Lung microvascular endothelial cell (primary cell): ENCODE measurements at places on chromosomes 12 and 14. TPM values are rescaled to one million over a fixed set of nuclear protein-coding genes. Genes with fewer than 3 reads are reported as not detected.
A peak's percentile ranks its signal among the peaks of the same experiment; 100 is the strongest.

DNA sequence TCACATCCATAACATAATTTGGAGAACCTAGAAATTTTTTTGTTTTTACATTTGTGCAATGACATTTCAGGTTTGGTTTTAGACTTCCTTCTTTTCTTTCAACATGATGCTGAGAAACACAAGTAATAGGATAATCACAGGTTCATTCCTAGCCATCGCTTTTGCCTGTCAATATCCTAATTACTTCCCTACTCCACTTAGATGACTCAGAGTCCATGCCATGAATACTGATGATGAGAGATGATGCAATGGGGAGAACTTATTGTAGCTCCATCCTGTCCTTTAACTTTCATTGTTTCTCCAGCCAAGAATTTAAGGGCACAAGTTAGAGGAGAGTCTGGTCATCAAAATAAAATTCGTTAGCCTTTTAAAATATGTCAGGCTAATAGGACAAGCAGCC, 101.3 kb downstream of the PTPRO start:
- DNase-seq: no peak

- DNase-seq: no peak
Observed at GRCh38 chr14:60695327-60695726, 28.8 kb downstream of the SIX4 start.

DNA sequence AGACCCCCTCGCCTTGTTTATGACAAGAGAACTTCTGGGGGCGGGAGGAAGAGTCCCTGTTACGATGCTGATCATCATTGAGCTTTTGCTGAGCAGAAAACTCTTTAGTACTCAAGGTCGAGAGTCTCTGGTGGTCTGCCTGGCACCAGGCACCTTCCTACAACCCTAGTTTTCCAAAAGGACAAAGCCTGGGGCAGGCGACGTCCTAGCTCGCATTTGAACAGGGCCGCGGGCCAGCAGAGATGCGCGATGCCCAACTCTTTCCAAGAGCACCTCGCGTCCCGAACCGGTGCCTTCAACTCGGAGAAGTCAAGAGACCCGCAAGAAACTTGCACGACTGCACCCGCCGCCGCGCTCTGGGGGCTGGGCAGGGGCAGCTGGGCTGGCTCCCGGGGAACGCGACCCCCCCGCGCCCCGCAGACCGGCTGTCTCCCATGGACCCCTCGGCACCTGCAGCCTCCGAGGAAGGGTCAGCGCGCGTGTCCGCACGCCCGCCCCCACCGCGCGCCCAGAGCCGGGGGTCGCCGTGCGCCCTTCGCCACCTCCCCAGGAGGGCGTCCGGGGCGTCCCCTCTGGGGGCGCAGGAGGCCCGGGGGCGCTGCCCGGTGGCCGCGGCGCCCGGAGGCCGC, 377 bp upstream of the BCL7A start:
- peak; percentile 29 for DNase-seq

- no peak for DNase-seq
Observed at GRCh38 chr12:44875954-44876543, at the start of gene NELL2. NELL2 (minus strand) TSS chr12:44876315; CDS start chr12:44875869, 446 bp downstream.

DNA sequence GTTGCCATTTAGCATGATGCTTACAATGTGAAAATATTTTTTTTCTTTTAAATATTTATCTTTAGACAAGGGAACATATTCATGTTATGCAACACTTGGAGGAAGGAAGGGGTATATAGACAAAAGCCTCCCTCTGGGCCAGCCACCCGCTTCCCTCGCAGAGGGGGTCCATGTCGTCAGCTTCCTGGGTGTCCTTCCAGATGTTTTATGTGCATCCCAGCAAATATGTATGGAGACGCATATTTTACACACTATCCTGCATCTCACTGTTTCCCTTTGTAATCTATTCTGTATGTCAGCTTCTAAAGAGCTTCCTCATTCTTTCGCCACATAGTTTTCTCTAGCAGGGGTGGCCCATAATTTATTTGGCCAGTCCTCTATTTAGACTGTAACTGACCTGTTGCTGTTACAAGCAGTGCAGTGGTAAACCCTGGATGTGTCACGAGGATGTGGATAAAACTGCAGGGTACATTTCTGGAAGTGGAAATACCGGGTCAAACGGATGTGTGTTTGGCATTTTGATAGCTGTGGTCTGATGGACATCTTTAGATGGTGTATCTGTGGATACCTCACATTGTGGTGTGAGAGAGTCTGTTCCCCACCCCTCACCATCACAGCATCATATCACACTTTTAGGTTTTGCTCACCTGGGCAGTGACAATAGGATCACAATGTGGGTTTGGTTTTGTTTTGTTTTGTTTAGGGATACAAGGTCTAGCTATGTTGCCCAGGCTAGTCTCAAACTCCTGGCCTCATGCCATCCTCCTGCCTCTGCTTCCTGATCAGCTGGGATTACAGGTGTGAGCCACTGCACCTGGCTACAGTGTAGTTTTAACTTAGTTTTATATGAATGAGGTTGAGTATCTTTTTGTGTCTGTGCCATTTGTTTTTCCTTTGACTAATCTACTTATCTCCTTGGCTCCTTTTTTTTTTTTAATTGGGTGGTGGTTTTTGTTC, 31.6 kb downstream of the FAM222A start:
- no peak for DNase-seq

- no peak for DNase-seq
Observed at GRCh38 chr14:51950007-51950406, 39.3 kb upstream of the RTRAF start.

- no peak for DNase-seq
Observed at GRCh38 chr14:79157369-79157768, 987.2 kb downstream of the NRXN3 start.

GRCh38 chr12:111041091-111041490, 120.7 kb upstream of the MYL2 start:
- DNase-seq: no peak

GRCh38 chr14:103052407-103052806, 4.9 kb downstream of the CDC42BPB start:
- no peak for DNase-seq

- peak; percentile 41 for DNase-seq
Observed at GRCh38 chr12:96483116-96483515, 6.3 kb upstream of the CFAP54 start.

- peak; percentile 85 for DNase-seq
Observed at GRCh38 chr14:50062438-50063085, 53.8 kb downstream of the VCPKMT start.

DNA sequence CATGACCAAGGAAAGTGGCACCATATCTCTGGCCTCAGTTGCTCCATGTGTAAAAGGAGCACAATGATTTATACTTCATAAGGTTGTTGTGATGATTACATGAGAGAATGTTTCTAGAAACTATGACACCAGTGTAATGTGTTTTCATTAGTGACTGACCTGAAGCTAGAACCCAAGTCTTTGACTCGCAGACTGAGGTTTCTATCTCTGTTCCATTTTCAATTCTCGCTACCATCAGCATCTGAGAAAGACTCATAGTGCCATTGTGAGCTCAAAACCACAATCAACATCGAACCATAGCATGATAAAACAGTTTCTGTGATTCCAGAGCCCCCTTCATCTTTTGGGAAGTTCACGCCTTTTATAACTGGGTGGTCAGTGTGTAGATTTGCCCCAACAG, 53.8 kb downstream of the STAB2 start:
- no peak for DNase-seq

DNA sequence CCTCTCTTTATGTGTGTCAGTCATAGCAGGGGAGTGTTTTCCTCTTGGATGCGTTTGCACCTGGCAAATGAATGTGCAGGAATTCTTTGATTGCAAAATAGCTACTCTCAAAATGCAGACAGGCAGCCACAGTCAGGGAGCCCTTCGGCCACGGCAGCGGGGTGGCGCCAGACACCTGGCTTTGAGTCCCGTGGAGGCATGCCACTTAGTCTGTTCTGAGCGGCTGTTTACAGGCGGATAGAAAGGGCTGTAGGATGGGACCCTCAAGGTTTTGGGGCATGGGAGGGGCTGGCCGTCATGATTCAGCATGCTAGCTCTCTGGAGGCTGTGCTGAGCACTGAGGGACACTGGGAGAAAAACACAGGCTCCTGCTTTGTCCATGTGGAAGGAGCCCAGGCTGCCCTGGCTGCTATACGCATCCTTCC, 117.1 kb downstream of the SLC25A47 start:
- DNase-seq: peak; percentile 53

- DNase-seq: no peak
Observed at GRCh38 chr12:12642916-12643315, 31.2 kb downstream of the CREBL2 start.

DNA sequence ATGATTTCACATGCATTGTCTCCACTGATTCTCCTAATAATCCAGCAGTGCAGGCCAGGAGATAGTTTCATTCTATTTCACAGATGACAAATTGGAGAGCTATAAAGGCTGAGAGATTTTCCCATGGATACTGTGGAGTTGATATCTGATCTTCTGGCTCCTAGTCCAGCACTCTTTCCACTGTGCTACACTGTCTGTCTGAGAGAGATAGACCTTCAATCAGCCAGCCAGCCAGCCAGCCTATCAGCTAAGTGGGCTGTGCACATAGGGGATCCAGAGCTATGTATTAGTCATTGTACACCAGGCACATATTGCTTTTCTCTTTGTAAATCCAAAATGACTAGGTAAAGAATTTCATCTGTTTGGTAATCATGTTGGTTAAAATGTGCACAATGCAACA, 91.8 kb upstream of the ATP2B1 start:
- no peak for DNase-seq

DNA sequence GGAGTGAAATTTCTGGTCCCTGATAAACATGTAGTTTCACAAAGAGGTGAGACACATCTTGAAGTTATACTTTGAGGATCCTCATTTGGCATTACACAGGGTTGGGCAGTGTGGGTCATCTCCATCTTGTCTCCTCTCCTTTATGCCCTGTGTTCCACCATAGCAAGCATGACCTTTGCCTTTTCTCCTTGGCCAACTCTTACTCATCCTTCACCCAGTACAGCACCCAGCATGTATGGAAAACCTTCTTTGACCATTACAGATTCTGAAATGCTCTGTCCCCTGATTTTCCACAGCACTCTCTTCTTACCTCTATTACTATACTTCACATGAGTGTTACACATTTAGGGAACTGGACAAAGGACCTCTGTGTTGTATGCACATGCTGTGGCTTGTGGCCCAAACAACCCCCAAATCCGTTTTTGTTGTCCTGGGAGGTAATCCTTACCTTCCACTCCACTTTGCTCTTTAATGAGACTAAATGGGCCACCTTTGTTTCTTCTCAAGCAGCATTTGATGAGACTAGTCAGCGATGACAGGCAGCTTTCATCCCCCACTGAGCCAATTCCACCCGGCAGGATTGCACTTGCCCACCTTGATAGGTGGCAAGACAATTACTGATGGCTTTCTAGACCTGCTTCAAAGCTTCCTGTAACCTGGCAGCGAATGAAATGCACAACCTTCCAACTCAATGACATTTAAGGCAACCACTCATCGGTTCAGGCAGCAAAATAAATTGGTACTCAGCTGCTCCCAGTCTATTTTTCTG, 163.5 kb downstream of the MON2 start:
- DNase-seq: no peak

- no peak for DNase-seq
Observed at GRCh38 chr12:131776237-131776889, 51.8 kb upstream of the MMP17 start.

GRCh38 chr12:18496156-18496555, 234.8 kb downstream of the PIK3C2G start:
- no peak for DNase-seq

- DNase-seq: no peak
Observed at GRCh38 chr14:33590891-33591630, 359.8 kb downstream of the EGLN3 start.

GRCh38 chr12:8590842-8591545, 21.7 kb downstream of the AICDA start:
- DNase-seq: no peak

- no peak for DNase-seq
Observed at GRCh38 chr14:103836976-103837725, 10.2 kb downstream of the PPP1R13B start.

- DNase-seq: no peak
Observed at GRCh38 chr12:122001466-122002209, 20.0 kb upstream of the BCL7A start.

GRCh38 chr12:47415054-47415453, 290.8 kb downstream of the RPAP3 start:
- peak; percentile 17 for DNase-seq

- DNase-seq: peak; percentile 80
Observed at GRCh38 chr14:73612339-73613045, at the start of gene ACOT6. ACOT6 (plus strand) TSS chr14:73612517; CDS start chr14:73612572, 55 bp downstream.

GRCh38 chr12:82109243-82109642, 248.9 kb downstream of the CCDC59 start:
- no peak for DNase-seq

GRCh38 chr14:89011355-89012281, 187.2 kb downstream of the TTC8 start:
- DNase-seq: no peak

Gene ADAM21
- total RNA-seq: under 0.01 TPM in 2 replicates

Gene MANSC4
- total RNA-seq: not detected in 2 replicates

Gene RFX4
- not detected in 2 replicates for total RNA-seq

Gene EPYC
- total RNA-seq: not detected in 2 replicates

Gene KCNMB4
- 0.22 and 0.60 TPM in 2 replicates for total RNA-seq

Gene SLC17A8
- total RNA-seq: not detected in 2 replicates

Gene ACSS3
- under 0.01 TPM in 2 replicates for total RNA-seq

Gene HNRNPA1
- total RNA-seq: 239 and 374 TPM in 2 replicates

Gene DHRS4L2
- total RNA-seq: 9.4 and 9.5 TPM in 2 replicates

Gene GLIPR1L2
- total RNA-seq: 0.20 and 0.22 TPM in 2 replicates

Gene DTX1
- total RNA-seq: 0.65 and 4.6 TPM in 2 replicates

Gene IL22
- total RNA-seq: not detected in 2 replicates

Gene GNB3
- 0.22 and 0.40 TPM in 2 replicates for total RNA-seq
